ENCODE measurements at places on chromosomes 1 and 21. TPM values are rescaled to one million over a fixed set of nuclear protein-coding genes. Genes with fewer than 3 reads are reported as not detected.

The STX12 gene
- 26.4 TPM for total RNA-seq

The CFAP141 gene
- total RNA-seq, result not detected

DNA sequence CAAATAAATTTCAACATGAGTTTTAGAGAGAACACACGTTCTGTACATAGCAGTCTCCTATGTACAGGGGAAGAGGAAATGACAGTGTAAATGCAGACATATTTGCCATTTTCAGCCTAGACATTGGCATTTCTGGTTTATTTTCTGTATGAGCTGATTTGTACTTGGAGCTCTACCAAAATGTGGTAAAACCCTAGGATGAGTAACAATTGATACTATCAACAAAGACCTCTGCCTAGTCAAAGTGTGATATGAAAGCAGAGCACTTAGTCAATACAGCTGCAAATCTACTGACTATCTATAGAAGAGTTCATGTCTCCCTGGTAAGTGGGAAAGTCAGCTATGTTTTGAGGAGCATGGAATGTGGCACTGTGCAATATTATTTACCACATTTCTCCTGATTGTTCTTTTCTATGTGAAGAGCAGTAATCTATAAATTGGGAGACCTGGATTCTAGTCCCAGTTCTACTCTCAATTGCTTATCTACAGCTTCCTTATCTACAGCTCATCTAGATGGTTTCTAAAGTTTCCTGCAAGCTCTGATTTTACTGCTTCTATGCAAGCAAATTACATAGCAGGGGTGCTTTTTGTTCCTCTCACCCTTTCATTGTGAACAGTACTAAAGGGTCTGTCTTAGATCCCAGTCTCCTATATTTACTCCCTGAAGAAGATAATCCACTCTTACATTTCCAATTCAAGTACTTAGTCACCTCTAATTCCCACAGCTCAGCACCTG lies 334.2 kb downstream of the NTNG1 start:
- DNase-seq, result peak; percentile 40

GRCh38 chr1:221655766-221656305 lies 86.1 kb downstream of the DUSP10 start:
- DNase-seq, result no peak

DNA sequence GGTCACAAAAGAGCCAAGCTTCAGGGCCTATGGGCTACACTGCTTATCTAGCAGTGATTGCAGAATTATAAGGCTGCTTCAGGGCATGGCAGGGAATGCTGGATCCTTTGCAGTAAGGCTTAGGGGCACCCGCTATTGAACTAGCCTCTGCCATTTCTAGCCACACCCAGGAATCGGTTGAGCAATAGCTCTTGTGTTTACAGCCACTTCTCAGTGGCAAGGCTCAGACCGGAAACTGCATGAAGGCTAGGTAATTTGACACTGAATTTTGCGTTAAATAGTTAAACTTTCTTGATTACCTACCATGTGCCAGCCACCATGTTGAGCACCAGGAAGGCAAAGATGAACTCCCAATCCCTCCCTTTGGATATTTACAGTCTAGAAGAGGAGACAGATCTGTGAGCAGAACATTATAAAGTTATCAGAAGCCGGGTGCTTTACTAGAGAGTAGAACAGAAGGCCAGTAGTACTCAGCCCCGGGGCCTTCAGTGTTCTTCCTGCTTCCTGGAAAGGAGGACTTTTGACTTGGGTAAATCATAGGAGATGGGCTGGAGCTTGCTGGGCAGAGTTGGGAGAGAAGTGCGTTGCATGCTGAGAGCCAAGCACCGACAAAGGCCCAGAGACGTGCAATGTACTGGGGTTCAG lies 98.6 kb upstream of the LPGAT1 start:
- peak; percentile 61 for DNase-seq

- peak; percentile 59 for DNase-seq
Observed at GRCh38 chr1:173202424-173203145, 4.5 kb downstream of the TNFSF4 start.

All from HT1080 (cell line).